ENCODE measurements at places on chromosomes 7 and 10.

GRCh38 chr10:46033602-46034011 lies 3.2 kb upstream of the NCOA4 start:
- no peak for DNase-seq

DNA sequence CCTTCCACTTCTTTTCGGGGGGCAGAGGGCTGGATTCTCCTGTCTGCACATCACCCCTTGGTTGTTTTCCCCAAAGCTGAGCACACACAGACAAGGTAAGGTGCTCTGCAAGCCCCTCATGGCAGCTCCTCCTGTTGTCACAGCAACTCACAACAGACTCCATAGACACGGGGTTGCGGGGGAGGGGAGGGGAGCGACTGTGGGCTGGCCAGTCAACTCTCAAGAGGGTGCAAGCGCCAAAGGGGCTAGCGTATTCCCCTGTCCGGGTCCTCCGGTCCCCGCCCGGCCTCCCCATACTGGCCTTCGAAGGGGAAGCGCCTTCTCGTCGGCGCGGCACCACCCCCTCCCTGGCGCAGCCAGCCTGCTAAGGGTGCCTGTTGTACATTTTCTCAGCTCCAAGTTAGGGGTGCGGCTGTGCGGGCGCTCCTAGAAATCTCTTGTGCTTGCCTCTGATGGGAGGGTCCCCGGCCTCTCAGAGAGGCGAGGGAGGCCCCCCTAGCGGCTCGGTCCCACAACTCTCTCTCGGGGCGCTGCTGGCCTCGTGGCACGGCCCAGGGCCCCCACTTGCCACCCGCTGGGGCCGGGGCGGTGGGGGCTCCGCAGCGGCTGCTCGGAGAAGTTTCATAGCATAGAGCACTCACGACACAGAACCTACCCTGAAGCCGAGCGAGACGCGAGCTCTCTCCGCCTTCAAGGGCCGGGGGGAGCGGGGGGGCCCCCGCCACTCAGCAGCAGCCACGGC lies 498 bp downstream of the RHOBTB1 start:
- DNase-seq: no peak

DNA sequence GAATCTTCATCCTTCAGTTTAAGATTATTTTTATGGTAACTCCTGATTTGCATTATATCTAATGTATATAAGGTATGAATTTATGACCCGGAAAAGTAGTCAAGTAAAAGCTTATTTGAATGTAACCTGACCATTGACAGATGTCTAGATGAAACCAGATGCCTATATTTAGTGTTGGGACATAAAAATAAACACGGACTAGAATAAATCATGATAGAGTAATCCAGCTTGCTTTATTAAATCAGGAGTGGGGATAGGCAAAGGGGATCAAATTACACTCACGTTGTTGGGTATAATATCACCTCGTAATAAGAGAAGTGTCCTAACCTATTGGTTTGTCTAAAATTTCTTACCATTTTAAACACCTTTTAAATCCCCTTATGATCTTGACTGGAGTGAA lies 244.6 kb downstream of the AGMO start:
- no peak for DNase-seq

DNA sequence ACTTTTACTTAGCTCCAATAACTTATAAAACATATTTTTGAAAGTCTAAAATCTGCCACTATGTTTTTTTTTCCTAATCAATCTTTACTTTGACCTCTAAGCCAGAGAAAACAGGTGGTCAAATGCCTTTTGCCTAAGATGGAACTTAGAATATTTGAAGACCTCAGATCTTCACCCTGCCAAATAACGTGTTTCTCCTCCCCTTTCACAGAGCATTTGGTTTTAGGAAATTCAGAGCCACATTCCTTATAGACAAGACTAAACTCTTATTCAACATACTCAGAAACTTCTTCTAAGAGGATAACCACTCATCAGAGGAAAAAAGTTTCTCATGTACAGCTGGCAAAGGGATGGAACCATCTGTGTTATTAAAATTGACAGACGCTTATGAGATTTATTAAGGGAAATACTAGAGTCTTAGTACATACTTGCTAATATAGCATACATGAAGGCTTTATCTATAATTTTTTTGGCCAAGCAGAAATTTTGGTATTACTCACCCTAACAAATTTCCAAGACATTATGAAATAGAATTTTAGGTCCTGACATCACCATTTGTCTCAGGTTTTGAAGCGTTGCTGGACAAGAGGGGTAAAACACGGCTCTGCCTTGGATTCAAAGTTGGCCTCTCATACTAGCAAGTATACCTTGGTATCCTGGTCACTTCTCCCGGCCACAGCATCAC lies 2.6 kb upstream of the EGFR start:
- no peak for DNase-seq

- DNase-seq: no peak
Measured at GRCh38 chr10:128908099-128908498, 558.9 kb upstream of the MGMT start.
